ENCODE measurements at places on chromosomes 6 and 20.

- no peaks in the 10 kb centered on the region for H3K36me3 ChIP-seq
- H3K27ac ChIP-seq, result no peak overlapping the region
- no peaks in the 10 kb centered on the region for H3K4me1 ChIP-seq
- H3K27me3 ChIP-seq, result no peaks in the 10 kb centered on the region
- no peak for DNase-seq
These were observed 48.7 kb downstream of the TSHZ2 start for GRCh38 chr20:53020834-53021233.

GRCh38 chr20:24478584-24478983 lies 9.2 kb downstream of the SYNDIG1 start:
- no peaks in the 10 kb centered on the region for H3K27me3 ChIP-seq
- no peaks in the 10 kb centered on the region for H3K36me3 ChIP-seq
- DNase-seq, result no peak
- H3K4me3 ChIP-seq, result no peak overlapping the region

GRCh38 chr6:157649311-157650260 lies 173.5 kb upstream of the SNX9 start:
- no peak overlapping the region for H3K4me3 ChIP-seq
- no peak for DNase-seq
- no peaks in the 10 kb centered on the region for H3K27me3 ChIP-seq
- H3K4me1 ChIP-seq, result no peaks in the 10 kb centered on the region
- H3K36me3 ChIP-seq, result no peaks in the 10 kb centered on the region
- H3K27ac ChIP-seq, result no peak overlapping the region

- H3K27ac ChIP-seq, result no peak overlapping the region
- DNase-seq, result no peak
- no peaks in the 10 kb centered on the region for H3K36me3 ChIP-seq
These were observed 90.7 kb downstream of the AIG1 start for GRCh38 chr6:143151381-143151780.

GRCh38 chr6:132887204-132887603 lies 72.8 kb downstream of the RPS12 start:
- H3K27ac ChIP-seq, result no peak overlapping the region
- H3K27me3 ChIP-seq, result no peaks in the 10 kb centered on the region
- no peak for DNase-seq
- no peaks in the 10 kb centered on the region for H3K4me1 ChIP-seq
- H3K4me3 ChIP-seq, result no peak overlapping the region
- no peaks in the 10 kb centered on the region for H3K36me3 ChIP-seq

- H3K4me1 ChIP-seq, result no peaks in the 10 kb centered on the region
- no peak overlapping the region for H3K4me3 ChIP-seq
- no peaks in the 10 kb centered on the region for H3K36me3 ChIP-seq
- peaks cover 13% of the 10 kb centered on the region for H3K27me3 ChIP-seq
- no peak for DNase-seq
These were observed 42.8 kb downstream of the HLA-DPB1 start for GRCh38 chr6:33118525-33119123.

DNA sequence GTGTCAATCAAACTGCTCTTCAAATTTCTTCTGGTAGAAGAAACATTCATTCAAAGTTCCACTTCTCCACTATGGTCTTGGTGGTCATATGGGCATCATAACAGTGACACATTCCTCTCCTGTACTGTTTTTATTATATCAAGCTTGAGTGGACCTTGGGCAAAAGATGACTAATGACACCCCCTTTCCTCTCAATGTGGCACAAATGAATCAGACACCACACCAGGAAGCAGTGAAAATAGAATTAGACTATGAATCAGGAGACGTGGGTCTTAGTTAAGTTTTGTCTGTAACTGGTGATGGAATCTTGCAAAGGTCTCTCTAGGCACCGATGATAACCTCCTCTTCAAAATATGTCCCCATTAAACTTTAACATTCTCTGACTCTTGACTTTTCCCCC lies 9.0 kb upstream of the NRSN1 start:
- H3K27ac ChIP-seq, result no peak overlapping the region
- no peak overlapping the region for H3K4me3 ChIP-seq
- H3K4me1 ChIP-seq, result no peaks in the 10 kb centered on the region
- no peaks in the 10 kb centered on the region for H3K36me3 ChIP-seq
- DNase-seq, result no peak

DNA sequence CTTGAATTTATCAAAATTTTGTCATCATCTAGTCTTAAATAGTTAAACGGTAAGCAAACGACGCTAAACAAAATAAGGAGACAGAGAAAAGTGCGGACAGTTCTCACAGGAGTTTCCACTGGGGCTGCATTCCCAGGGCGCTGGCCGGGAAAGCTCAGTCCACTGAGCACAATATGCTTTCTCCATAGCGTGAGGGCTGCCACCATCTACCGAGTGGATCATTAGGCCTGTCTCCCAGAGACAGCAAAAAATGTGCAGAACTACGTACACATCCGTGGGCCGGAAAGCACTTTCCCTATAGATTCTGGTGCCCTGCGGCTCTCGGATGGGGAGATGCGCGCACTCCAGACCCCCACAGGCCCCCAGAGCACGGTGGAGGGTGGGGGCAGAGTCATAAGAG lies 84.9 kb downstream of the THBS2 start:
- no peak overlapping the region for H3K27ac ChIP-seq
- DNase-seq, result no peak
- no peaks in the 10 kb centered on the region for H3K4me1 ChIP-seq
- H3K27me3 ChIP-seq, result no peaks in the 10 kb centered on the region

DNA sequence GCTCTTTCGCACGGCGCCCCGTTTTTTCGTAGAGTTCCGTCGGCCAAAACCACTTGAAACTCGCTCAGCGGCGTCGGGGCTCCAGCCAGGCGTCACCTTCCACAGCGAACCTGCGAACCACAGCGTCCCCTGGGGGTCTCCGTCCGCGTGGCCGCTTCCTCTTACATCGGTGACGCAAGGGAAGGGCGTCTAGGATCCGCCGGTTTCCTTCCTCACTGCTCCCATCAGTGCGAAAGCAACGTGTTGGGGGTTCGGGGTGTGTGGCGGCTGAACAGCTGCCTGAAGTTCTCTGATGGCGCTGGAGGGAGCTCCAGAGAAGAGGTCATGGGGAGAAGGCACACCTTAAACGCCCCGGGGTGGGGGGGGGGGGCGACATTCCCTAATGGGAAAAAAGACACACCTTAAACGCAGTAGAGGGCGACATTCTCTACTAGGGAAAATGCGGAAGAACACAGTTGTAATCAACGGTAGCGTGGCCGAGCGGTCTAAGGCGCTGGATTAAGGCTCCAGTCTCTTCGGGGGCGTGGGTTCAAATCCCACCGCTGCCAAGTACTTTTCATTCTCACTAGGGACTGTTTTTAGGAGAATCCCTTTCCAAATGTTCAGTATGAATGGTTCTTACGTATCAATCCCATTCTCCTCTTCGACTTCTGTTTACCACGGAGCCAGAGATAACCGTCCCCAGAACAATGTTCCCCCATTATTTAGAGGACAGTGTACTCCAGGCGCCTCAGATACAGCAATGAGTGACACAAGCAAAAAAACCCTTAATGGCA lies 16.4 kb downstream of the ZNF311 start:
- no peaks in the 10 kb centered on the region for H3K4me1 ChIP-seq
- H3K36me3 ChIP-seq, result no peaks in the 10 kb centered on the region
- H3K27me3 ChIP-seq, result no peaks in the 10 kb centered on the region

GRCh38 chr6:158545043-158545966 lies 14.6 kb upstream of the TMEM181 start:
- no peaks in the 10 kb centered on the region for H3K36me3 ChIP-seq
- no peak overlapping the region for H3K4me3 ChIP-seq
- no peak overlapping the region for H3K27ac ChIP-seq
- H3K4me1 ChIP-seq, result no peaks in the 10 kb centered on the region
- H3K27me3 ChIP-seq, result no peaks in the 10 kb centered on the region
- DNase-seq, result no peak

All from colonic mucosa (tissue), 4 donors.